AG20443 (cell line): ENCODE measurements at places on chromosomes 12 and 14.

DNA sequence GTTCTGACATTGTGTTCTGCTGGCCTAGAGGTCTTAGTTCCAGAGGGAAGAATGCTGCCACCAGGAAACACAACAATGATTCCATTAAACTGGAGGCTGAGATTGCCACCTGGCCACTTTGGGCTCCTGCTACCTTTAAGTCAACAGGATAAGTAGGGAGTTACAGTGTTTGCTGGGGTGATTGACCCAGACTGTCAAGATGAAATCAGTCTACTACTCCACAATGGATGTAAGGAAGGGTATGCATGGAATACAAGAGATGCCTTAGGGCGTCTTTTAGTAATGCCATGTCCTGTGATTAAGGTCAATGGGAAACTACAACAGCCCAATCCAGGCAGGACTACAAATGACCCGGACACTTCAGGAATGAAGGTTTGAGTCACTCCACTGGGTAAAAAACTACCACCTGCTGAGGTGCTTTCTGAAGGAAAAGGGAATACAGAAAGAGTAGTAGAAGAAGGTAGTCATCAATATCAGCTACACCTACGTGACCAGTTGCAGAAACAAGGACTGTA, 852.6 kb downstream of the LRFN5 start:
- no peak for DNase-seq

- DNase-seq: no peak
These were observed 45.5 kb upstream of the PTPRR start for GRCh38 chr12:70966046-70966445.

- DNase-seq: no peak
These were observed 910.1 kb downstream of the GALC start for GRCh38 chr14:87082917-87083316.

DNA sequence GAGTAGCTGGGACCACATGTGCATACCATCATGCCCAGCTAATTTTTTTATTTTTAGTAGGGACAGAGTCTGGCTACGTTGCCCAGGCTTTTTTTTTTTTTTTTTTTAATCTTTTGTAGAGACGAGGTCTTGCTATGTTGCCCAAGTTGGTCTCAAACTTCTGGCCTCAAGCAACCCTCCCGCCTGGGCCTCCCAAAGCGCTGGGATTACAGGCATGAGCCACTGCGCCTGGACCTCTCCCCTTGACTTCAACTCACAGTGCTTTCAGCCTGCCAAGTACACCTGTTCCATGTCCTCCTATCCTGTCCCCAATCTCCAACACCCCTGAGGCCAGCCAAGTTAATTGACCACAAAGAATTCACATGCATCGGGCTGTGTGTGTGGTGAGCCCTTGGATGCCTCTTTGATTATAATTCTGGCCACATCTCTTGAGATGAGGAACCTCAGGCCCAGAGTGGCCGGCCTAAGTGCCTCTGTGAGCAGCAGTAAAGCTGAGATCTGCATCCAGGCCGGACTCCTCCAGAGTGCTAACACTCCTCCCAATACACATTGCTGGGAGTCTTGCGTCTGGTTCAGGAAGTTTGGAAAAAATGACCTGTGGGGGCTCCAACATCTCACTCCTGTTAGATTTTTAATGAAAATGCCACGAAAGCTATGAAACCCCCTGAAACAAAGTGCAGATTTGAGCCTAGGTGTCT, 6.8 kb downstream of the RAB35 start:
- no peak for DNase-seq

GRCh38 chr12:104533134-104533533, 76.4 kb downstream of the CHST11 start:
- DNase-seq: no peak

DNA sequence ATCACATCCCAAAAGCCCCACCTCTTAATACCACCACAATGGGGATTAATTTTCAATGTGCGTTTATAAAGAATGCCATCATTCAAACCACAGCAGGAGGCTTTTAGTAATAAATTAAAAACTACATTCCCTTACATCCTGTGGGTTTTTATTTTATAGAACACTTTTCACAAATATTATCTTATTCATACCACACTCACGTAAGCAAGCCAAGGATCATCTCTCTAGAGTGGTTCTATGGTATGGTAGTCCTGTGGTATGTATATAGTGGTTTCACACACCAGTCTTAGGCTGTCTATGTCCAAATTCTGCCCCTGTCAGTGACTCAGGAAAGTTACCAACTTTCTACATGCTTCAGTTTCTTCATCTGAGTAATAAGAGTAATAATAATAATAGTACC, 100.2 kb downstream of the GALC start:
- no peak for DNase-seq

- DNase-seq: no peak
These were observed 9.6 kb downstream of the TBX5 start for GRCh38 chr12:114396153-114396868.

- DNase-seq: no peak
These were observed 422.8 kb upstream of the STXBP6 start for GRCh38 chr14:25472700-25473099.

DNA sequence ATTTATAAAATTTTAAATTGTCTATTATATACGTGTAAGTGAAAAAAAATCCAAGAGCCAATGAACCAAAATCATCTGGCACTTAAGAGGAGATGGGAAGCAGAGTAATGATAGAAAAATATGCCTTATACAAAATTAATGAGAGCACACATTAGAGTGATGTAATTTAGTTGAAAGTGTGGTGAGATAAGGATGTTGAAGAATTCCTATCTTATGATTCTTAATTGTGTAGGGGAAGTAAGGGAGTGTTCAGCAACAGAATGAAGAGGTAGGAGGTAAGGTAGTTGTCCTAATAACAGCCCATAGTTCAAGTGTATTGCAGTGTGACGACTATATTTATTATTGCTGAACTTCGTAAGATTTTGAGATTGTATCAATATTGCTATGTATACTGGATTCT, 843.4 kb upstream of the FLRT2 start:
- no peak for DNase-seq
